ENCODE measurements at places on chromosomes 12 and 14.

DNA sequence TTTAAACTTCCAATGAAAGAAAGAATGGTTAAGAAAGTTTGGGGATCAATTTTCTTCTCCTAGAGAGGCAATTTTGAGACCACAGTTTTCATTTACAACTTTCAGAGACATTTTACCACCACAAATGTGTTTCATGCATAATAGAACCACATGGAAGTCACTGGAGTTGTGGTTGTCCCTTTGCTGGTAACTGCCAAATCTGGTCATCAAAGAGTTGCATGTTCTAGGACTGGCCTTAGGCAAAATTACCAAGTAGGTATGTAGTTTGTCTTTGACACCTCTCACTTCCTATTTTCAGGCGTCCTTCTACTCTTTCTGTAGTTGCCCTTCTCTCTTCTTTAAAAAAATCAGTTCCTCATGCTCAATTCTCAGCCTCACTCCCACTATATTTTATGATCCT, 54.3 kb upstream of the TMX1 start:
- DNase-seq = no peak

GRCh38 chr12:20885552-20885951, 75.0 kb downstream of the SLCO1B3 start:
- no peak for DNase-seq

- DNase-seq = no peak
Measured at GRCh38 chr14:99156090-99156425, 115.9 kb downstream of the BCL11B start.

DNA sequence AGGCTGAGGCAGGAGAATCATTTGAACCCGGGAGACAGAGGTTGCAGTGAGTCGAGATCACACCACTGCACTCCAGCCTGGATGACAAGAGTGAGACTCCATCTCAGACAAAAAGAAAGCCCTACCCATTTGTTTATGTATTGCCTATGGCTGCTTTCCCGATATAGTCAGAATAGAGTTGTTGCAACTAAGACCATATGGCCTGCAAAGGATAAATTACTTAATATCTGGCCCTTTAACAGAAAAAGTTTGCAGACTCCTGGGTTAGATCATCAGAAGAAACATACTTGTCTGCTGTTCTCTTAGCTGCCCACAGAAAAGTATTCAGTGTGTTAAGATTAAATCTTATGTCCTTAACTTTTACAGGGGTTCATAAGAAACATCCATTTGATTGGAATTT, 122.4 kb upstream of the VASH1 start:
- no peak for DNase-seq

GRCh38 chr14:58730792-58731464, 93.2 kb downstream of the DACT1 start:
- DNase-seq = no peak

DNA sequence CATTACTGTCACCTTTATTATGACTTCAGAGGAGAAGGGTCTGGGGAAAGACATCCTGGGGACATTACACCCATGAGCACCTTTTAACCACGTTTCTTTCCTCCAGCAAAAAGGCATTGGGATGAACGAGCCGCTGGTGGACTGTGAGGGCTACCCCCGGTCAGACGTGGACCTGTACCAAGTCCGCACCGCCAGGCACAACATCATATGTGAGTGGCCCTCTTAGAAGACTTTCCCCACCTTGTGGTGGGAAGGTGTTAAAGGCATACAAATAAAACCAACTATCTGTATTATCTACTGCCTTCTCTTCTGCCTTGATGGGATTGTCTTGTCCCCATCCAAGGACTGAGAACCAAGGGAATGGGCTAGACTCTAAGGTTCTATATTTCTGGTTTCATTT, 6.0 kb downstream of the PSMD9 start:
- no peak for DNase-seq

DNA sequence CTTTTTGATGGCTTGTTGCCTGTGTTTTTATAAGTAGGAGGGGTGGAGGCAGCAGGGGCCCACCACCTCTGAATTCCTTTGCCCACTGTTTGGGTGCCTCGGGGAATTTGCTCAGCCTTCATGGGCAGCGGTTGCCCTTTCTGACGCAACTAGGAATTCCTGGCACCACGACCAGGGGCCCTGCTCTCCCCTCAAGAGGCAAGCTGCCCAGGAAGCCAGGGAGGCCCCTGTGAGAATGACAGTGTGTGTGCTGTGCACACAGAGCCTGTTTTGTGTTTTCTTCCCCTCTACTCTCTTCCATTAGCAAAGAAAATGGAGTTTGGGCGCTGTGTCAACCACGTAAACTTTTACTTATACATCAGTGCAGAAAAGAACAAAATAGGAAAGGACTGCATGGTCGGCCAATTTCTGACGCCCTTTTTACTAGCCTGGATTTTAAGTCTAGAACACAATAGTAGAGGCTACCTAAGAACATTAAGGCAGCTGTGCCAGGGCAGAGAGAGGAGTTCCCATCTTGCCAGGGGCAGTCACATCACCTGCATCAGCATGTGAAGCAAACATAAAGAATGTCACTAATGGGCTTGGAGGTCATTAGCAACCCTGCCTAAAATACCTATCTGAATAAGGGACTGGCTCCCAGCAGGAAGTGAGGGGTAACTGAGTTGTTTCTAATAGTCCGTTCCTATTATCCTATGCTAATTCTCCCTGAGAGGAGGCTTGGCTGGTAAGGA, 17.9 kb upstream of the PTGR2 start:
- DNase-seq = no peak

DNA sequence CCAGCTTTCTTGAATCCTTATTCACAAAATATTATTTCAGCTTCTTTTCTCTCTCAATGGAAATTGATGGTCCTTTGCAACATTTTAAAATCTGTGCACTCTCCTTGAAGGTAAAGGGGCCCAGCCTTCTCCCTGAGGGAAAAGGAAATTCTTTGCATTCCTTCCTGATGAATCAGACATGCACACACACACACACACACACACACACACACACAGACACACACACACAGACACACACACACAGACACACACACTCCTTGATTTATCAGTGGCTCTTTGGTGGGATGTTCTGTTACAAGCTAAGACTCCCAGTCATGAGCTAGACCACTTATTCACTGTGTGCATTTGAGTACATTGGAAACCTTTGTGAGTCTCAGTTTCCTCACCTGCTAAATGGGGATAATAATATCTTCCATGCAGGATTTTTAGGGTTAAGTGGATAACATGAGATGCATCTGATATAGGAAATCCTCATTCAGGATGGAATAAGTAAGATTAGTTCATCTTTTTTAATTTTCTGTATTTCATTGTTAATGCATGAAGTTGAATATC, 45.1 kb upstream of the HMGA2 start:
- no peak for DNase-seq

DNA sequence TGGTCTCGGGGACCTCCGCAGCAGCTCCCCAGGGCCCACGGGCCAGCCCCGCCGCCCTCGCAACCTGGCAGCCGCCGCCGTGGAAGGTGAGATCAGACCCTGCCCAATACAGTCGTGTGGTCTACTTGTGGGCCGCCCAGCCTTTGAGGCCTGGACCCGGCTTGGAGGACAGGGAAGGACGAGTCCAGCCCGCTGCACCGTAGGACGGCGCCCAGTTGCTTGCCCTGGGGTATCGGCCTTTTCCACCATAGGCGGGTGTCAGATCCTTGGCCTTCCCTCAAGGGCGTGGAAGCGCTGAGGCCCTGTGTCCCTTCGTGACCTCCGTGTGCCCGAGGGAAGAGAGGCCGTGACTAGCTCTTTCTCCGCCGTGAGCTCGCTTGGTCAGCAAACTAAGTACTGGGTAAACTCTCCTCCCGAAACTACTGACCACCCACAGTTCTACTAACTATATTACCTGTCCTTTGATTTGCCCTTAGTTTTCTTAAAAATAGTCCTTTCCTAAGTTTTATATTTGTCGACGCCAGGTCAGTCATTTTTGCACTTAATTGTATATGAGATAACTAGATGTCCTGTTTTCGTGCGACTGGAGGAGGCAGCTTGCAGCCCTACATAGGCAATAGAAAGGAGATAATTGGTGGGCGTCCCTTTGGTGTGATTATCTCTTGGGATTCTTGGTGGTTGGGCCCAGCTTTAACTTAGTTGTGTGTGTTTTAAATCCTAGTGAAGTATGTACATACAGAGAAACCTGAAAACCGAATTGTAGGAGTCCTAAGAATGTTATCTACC, 757 bp downstream of the SLC25A3 start:
- DNase-seq = no peak

- DNase-seq = no peak
Measured at GRCh38 chr12:3527181-3527580, 36.2 kb downstream of the PRMT8 start.

DNA sequence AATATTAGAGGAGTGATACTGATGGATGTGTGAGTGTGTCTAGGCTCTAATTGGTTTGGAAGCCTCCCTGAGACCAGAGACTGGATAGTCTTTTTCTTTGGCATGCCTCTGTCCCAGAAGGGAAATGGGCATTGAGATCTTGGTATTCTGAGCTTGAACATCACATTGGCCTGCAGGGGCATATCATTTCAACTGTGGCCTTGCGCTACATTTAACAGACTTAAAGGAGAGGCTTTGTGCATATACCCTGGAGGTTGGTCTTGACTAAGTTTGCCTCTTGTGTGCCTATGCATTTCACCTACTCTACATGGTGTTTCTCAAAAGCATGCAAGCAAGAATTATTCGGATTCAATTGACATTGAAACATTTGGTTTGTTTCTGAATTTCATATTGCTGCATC, 185.4 kb downstream of the TMTC2 start:
- no peak for DNase-seq

- no peak for DNase-seq
Measured at GRCh38 chr14:104235686-104236085, 97.3 kb downstream of the KIF26A start.

DNA sequence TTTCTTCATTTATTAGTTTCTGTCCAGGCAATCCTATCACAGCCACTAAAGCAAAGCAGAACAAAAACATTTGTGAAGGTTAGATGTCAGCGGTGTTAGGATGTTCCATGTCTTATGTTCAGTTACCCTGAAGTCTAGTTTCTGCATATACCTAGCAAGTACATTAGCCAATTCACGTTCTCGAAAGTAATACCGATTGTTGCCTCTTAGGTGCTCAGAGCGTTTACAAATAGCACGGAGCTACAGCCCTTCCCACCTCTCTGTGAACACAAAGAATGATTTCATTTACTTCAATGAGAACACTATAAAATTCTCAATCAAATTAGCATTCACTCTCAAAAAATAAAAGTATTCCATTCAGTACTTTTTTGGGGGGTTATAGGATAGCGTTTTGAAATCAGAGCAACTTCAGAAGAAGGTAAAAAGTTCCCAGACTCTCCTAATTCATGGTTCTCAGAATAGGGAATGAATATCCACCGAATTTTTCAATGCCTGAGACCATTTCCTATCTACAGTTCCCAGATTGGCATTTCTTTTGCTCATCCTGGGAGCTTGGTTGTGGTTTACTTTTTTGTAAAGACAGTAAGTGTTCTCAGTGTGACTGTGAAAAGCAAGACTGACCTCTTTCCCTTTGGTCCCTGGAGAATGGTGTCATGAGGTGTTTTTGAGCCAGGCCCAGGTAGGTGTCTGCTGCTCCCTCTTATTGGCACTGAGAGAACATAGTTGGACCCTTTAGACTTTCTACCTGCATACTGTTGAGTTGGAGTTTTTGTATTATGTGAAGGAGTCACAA, 488.0 kb upstream of the RGS6 start:
- no peak for DNase-seq

- no peak for DNase-seq
Measured at GRCh38 chr12:13435235-13435933, 238.9 kb downstream of the EMP1 start.

DNA sequence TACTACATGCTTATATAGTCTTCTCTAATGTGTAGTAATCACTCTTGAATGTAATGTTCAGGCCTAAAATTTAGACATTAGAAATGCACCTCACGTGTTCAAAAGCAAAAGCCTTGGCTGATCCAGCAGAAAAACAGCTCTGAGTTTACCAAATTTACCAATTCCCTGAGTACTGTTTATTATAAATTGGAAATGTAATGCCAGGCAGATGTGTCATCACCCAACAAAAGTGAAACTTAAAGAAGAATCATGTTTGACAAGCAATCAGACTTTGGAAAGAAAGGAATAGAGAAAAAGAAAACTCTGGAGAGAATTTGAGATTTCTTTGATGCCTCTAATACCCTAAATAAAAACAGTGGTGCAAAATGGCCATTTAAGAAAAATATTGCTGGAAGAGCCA, 26.5 kb upstream of the STRAP start:
- DNase-seq = no peak

DNA sequence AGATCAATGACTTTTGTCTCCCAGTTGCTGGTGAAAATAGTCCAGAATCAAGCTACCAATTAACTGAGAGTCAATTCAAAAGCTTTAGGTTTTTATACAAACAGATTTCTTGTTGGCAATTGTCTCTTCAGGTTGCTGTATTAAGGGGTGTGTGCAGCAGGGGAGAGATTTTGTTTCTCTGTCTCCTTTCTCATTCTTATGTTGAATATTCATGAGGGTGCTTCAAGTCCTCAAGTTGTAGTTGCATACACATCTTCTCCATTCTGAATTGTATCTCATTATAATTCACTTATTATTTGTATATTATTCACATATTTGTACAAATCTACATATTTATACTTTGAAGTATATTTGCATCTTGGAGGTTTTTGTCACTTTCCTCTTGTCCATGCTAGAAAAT, 126.7 kb upstream of the PTPRQ start:
- no peak for DNase-seq

DNA sequence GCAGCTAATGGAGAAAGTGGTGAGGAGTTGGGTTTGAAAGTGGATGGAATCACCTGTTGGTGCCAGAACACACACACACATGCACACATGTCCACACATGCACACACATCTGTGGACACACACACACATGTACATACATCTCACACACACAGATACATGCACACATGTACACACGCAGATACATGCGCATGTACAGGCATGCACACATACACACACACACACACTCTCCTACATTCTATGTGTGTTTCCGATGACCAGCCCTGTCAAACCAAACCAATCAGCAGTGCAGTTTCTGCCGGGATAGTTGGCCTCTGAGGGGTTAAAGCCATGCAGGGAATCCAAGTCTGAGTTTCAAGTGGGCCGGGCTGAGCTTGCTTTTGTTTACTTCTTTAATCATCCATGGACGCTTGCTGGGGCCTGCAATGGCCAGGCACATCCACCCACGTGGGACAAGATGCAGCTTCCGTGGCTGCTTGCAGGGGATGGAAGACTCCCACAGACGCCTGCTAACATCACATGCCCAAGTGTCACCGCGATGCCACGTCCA, 52.5 kb downstream of the GALNT9 start:
- DNase-seq = no peak

DNA sequence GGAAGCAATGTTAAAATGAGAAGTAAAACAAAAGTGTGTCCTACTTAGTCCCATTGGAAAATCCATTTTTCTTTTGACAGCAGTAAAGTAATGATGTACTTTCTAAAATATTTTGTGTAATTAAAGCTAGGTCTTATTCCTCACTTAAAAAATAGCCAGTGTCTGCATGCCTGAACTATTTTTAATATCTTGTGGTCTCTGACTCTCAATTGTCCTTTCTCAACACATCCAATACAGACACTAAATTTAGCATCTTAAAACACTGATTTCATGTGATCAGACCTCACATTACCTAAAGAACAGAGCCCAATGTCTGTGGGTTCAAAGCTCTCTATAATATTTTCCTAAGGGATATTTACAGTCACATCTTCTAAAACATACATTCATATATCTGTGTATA, 108.0 kb downstream of the DERA start:
- DNase-seq = no peak
